Activated naive CD4-positive, alpha-beta T cell (primary cell): ENCODE measurements at places on chromosomes 1 and 21.

DNA sequence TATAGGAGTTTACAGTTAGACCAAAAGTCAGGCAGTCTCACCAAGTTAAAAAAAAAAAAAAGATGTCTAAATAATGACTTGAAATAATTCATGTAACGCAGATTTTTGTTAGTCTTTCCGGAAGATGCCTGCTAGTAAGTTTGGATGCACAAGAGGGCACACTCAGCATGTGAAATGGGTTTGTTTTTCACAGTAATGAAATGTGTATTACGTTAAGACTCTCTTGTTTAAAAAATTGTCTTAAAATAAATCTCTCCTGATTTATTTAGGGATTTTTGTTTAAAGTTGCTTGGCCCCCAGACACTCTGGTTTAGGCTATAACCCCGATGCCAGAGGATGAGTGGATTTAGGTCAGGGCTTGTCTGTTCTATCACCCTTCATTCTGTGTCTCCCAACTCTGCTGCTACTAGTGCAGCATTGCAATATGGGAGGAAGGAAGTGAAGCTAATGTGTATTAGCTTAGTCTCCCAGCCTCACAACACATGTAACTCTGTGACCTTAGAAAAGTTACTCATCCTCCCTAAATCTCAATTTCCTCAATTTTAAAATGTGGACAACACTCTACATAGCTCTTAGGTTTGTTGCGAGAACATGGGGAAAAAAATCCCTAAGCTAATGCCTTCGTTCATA lies 25.7 kb downstream of the CTH start:
- no peak for DNase-seq

- no peak for DNase-seq
Measured at GRCh38 chr21:36513430-36513829, 33.5 kb upstream of the CLDN14 start.

DNA sequence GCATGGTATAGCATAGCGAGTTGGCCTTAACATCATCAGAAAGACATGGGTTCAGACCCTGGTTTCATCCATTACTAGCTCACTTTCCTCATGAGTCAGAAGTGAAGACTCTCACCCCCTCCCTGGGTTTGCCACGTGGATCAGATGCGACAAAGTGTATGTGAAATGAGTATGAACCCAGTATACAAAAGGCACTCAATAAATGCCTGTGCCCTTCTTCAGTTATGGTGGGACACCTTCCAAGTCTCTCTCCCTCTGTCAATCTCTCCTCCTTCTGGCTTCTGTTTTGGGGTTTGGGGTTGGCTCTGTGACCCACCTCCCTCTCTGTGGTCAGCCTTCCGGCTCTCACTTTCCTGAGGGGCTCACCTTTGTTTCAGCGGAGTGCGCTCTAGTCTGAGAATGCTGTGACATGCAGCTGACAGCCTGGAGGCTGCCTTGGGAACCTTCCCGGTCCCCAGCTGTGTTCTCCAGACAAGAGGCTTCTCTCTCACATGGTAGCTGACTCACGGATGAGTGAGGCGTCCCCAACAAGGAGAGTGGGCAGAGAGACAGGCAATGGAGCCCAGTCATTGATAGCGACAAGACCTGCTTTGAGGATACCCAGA lies 155.0 kb upstream of the EDN2 start:
- DNase-seq: no peak

- no peak for DNase-seq
Measured at GRCh38 chr1:243841507-243841906, 8.5 kb downstream of the AKT3 start.

DNA sequence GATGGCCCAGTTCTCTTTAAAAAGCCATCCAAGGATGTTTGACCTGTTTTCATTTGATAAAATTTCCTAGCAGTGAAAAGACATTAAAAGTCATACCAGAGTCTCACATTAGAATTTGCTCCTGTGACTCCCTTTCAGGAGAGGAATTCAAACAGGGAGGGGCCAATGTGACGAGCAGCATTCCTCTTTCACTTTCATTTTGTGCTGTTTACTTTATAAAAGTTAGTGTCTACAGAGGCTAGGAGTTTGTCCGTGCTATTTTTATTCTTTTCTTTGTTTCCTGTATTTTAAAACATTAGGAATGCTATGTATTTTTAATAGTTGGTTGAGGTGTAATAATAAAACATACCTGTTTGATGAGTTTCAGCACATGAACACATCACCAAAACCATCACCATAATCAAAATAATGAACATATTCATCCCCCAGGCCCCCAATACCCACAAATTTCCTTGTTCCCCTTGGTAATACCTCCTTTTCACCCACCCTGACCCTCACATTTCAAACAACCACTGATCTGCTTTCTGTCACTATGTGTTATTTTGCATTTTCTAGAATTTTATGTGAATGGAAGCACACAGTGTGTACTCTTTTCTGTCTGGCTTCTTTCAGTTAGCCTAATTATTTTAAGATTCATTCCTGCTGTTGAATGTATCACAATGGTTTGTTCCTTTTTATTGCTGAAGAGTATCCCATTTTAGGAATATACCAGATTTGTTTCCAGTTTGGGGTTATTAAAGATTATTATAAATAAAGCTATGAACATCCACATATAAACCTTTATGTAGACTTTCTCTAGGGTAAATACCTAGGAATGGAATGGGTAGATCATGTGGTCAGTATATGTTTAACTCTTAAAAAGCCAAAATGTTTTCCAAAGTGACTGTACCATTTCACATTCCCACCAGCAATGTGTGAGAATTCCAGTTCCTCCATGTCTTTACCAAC lies 129.5 kb downstream of the TENT5C start:
- DNase-seq: no peak

DNA sequence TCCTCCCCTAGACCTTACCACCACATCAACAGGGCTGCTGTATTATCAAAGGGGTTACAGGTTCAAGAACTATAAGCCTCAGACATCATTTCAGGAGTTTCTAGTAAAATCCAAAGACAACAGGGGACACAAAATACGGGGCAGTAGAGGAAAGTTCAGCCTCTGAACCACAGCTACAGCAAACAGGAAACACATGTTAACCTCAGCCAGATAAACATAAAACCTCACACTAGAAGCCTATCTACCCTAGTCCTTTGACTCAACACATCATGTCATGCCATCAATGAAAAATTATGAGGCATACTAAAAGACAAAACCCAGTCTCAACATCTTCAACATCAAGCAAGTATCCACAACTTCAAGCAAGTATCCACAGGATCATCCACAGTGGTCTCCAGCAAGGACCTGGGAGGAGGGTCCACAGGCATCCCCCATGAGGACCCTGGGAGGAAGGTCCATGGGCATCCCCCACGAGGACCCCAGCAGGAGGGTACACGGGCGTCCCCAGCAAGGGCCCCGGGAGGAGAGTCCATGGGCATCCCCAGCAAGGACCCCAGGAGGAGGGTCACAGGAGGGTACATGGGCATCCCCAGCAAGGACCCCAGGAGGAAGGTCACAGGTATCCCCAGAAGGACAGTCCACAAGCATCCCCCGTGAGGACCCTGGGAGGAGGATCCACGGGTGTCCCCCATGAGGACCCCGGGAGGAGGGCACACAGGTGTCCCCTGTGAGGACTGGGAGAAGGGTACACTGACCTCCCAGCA lies 440.0 kb downstream of the MATN1 start:
- DNase-seq: no peak

DNA sequence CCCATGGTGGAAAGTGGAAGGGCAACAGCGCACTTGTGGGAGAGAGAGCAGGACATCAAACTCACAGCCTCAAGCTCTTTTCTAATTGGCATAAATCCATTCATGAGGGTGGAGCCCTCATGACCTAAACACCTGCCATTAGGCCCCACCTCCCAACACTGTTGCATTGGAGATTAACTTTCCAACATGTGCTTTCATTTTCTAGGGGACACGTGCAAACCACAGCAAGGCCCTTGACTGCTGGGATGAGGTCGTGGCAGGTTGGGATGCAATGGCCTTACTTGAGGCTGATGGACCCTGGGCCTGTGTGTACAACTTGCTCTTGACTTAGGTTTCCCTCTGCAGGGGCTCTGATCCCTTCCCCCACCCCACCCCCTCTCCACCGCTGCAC lies 35.9 kb upstream of the NEK2 start:
- DNase-seq: no peak

DNA sequence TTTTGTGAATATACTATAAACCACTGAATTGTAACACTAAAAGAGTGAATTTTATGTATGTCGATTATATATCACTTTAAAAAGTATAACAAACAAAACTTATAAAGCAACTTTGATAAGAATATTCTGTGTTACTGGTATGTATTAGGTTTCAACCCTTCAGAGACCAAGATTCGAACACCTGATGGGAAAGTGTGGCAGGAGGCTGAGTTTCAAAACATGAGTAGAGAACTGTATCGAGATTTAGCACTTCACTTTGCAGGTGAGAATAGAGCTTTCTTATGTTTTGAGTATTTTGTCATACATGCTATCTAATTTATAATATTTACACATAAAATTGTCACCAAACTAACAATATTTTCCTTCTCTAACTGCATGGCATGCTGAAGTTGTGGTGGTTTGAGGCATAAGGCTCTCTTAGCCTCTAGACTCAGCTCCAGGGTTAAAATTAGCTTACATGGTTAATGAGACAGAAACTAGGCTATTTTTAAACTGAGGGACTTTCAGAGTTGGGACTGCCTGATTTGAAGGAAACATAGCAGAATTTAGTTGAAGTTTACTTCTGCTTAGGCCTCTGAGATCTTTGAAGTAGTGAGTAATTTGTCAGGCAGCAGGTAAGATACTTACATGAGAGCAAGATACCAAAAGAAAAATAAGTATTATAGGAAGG lies 48.6 kb downstream of the CEP350 start:
- DNase-seq: no peak

DNA sequence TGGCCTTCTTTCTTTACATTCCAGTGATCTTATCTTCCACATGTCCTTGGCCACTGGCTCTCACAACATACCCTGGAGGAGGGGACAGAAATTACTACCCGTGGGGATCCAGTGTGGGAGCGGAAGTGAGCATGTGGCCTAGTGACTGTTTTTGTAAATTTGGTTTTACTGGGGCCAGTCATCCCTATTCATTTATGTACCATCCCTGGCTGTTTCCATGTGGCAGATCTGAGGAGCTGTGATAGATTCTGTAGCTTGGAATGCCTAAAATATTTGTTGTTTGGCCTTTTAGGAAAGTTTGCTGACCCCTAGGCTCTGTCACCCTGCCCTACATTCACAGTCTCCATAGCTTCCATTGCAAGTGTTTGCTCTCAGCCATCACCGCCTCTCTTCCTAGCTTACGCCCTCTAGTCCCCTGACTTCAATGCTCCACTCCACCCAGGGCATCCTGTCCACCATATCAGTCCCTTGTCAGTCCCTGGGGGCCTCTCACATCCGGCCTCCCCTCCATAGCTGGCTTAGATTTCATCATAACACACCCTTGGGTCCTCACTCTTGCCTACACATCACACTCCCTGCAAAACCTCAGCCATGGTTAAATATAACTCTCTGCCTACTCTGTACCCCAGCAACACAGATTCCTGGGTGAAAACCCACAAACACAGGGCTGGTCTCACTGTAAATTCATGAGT lies 25.8 kb downstream of the DHCR24 start:
- DNase-seq: no peak

- no peak for DNase-seq
Measured at GRCh38 chr1:183023601-183024316, 539 bp downstream of the LAMC1 start.

- DNase-seq: no peak
Measured at GRCh38 chr1:172993640-172994039, 57.1 kb downstream of the TNFSF18 start.

DNA sequence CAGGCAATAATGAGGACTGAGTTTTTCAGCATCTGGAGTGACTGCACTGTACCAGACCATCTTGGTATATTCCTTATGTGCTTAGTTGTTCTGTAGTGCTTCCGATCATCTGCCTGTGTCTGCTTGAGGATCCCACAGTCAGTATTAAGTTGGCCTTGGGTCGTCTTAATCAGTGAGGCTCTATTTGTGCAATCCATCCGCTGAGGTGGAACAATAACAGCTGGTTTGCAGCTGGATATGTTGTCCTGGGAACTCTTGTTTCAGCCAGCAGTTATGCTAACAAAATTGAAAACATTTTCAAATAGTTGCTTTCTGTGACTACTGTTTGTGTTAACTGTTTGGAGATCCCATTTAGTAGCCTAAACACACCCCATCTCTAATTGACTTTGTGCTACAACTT lies 73.7 kb downstream of the LAMC1 start:
- no peak for DNase-seq

DNA sequence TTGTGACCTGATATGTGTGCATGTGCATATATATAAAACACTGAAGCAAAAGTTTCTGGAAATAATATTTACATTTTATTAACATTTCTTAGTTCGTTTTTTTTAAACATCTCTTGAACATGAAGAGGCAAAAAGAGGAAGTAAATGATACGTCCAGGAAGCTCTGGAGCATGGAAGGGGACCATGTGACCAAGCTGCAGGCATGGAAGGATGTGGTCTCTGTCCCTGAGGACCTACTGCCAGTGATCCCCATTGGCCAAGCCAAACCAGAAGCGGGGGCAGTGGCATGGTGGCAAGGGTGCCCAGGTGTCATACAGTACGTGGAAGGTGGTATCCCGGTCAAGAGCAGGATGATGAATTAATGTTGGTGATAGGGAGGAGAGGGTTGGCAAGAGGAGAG lies 268.3 kb upstream of the PROX1 start:
- no peak for DNase-seq

DNA sequence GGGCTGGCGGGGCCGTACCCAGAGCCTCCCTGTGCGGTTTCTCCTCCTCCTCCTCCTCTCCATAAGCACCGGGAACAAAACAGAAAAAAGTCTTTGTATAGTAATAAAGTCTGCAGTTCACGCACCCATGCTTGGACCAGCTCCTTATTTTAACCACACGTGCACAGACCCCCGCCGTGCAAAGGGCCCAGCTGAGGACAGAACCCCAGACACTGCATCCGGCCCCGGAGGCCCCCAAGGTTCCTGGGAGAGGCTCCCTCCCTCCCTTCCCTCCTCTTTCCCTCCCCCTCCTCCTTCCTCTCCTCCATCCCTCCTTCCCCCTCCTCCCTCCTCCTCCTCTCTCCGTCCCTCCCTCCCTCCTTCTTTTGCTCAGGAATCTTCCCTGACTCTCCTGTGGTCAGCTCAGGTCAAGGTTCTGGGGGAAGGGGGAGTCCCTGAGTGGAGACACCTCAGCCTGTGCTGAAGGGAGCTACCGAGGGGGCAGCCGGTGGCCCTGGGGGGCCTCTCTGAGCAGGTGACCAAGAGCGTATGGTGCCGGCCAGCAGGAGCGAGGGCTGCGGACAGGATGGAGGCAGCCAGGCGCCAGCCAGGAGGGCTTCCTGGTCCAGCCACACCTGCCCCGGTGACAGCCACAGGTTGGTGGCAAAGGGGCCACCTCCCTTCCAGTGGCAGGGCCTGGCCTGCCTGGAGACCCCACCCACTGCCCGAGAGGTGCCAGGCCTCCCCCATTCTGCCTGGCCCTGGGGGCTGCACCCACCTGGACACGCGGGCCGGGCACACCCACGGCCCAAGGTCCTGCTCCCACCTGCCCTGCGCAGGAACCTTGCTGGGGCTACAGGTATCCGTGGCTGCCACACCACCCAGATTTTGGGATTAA lies 3.2 kb upstream of the TTLL10 start:
- no peak for DNase-seq
